ENCODE measurements at places on chromosomes 16 and 17.

DNA sequence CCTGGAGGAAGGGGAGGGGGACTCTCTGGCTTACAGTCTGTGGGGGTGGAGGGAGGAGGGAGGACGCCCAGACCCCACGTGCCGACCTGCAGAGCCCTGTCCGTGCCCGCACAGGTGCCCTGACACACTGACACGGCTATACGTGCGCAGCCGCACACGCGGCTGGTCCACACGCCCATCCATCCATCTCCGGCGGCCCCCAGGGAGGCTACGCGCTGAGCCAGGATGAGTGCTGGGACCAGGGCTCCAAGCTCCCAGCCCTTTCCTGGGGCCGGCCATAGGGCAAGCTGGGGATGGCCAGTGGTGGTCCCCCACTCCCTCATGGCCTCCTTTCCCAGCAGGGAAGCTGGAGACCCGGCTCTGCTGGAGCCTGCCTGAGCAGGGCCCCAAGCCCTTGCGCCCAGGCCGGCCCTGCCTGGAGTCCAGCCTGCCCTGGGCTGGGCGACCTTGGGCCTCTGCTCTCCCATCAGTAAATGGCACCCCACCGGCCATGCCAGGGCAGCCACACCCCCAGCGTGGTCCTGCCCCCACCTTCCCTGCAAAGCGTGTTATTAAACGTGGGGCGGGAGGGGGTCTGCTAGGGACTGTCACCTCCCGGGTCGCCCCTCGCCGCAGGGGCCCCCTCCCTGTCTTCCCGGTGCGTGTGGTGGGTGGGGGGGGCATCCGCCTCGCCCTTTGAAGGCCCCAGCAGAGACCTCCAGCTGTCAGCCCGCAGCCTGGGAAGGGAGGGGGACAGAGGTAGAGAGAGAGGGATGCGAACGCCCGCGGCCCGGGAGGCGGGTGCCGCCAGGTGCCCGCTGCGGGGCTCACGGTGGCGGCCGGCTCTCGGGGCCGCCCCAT lies 863 bp downstream of the CASKIN1 start:
- DNase-seq = no peak

GRCh38 chr17:65446043-65446442 lies 115.4 kb downstream of the AXIN2 start:
- DNase-seq = no peak

- DNase-seq = no peak
These were observed 32.4 kb upstream of the ADORA2B start for GRCh38 chr17:15912416-15912955.

- DNase-seq = no peak
These were observed 129.9 kb downstream of the TMEM132E start for GRCh38 chr17:34709158-34709754.

Data from NCI-H524 treated with DMSO at 0.1 percent for 48 hours (cell line).